ENCODE measurements at places on chromosomes 3 and 15.

GRCh38 chr3:183868796-183869195 lies 15.9 kb downstream of the PARL start:
- DNase-seq = no peak

DNA sequence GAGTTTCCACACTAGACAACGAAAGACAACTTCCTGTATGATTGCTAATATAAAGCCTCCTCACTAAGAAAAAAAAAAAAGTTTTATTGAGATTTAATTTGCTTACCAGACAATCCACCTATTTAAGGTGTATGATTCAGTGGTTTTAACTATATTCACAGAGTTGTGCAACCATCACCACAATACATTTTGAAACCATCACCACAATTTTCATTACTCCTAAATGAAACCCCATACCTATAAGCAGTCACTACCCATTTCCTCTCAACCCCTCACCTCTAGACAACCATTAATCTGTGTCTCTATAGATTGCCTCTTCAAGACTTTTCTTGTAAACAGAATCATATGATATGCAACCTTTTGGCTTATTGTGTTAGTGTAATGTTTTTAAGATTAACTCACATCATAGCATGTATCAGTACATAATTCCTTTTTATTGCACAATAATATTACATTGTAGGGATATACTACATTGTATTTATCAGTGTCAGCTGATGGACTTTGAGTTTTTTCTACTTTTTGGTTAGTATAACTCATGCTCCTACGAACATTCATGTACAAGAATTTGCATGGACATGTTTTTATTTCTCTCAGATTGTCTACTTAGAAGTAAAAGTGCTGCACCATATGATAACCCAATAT lies 339.7 kb downstream of the NLGN1 start:
- DNase-seq = no peak

DNA sequence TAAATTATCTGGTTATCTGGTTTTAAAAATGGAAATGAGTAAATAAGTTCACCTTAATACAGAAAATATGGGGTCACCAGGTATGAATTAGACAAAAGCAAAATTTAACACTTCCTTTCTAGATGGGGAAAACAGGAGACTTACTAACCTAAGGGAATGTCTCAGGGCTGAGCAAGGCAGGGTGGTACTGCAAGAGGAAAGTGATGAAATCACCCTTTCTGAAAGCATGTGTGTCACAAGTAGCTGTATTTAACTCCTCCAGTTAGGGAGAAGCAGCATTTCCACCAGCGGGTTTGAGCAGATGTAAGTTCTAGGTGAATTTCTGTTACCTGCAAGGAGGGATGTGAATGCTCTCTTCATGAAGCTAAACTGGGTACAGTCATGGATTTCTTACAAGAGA lies 629.1 kb downstream of the MECOM start:
- no peak for DNase-seq

DNA sequence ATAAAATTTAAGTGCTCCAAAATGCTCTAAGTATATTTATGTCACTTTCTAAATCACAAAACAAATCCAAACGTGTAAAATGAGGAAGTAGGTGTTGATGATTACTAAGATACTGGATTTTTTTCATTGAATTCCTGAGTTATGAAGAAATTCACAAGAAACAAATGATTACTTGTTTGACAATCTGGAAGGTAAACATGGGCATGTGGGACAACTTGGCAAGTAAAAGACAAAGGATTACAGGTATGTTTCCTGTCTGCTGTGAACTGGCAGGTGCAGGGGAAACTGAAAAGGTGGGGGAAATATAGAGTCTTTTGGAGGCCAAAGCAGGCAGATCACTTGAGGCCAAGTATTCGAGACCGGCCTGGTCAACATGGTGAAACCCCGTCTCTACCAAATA lies 252.7 kb upstream of the AZI2 start:
- DNase-seq = no peak

- DNase-seq = no peak
These were observed 42.0 kb downstream of the SRP14 start for GRCh38 chr15:39997031-39997430.

DNA sequence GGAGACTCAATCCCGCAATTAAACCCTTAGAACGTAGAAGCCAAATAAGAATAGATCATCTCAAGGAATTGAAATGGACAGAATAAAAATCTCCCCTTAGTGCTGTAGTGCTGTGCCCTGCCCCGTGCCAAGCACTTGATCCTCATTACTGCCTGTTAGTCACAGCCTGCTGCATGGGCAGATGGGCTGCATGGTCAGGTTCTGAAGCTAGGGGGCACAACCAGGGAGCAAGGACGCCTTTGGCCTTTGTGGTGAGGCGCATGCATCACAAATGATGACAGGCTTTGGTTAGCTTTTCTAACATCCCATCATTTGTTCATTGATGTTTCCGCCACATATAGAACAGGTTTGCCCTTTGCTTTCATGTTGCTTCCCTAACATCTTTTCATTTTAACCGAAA lies 336.3 kb upstream of the ADAMTS9 start:
- DNase-seq = no peak

DNA sequence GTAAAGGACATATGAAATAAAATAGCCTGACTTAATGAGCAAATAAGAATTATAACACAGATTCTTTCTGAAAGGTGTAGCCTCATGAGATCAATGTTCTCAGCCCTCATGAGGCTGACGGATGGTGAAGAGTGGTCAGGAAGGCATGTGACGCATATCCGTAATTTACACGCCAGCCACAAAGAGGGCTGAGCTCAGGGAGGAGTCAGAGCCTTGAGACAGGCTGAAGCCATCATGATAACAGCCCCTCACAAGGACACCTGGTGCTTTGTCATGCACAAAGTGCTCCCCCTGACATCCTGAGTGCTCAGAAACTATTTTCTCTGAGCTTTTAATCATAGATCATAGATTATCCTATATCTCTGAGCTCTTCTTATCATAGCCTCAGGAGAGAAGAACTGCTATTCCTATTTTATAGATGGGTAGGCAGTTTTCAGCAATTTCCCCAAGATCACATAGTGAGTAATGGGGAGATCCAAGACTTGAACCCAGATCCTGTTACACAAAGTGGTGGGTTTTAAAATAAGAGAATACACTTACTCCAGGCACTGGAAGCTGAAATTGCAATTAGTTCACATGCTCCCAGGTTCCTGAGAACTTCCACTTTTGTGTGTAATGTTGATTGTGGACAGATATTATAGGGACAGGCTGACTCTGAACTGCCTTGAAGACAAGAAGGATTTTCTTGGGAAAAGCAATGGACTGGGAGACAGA lies 267.1 kb downstream of the RPLP1 start:
- peak; percentile 67 for DNase-seq

DNA sequence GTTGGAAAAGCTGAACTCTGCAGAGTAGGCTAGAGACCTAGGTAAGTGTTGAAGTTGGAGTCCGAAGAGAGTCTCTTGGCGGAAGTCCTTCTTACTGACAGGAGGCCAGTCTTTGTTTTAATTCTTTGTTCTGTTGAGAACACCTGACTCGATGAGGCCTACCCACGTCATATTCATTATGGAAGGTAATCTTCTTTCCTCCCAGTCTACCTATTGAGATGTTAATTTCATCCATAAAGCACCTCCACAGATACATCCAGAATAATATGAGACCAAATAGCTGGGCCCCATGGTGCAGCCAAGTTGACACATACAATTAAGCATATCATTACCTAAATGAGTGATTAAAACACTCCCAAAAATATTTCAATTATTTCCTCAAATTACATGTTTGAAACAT lies 515.5 kb downstream of the CADM2 start:
- DNase-seq = no peak

- DNase-seq = no peak
These were observed 120.7 kb upstream of the MRPL3 start for GRCh38 chr3:131623431-131623830.

GRCh38 chr3:115402651-115403050 lies 220.7 kb upstream of the GAP43 start:
- DNase-seq = no peak

DNA sequence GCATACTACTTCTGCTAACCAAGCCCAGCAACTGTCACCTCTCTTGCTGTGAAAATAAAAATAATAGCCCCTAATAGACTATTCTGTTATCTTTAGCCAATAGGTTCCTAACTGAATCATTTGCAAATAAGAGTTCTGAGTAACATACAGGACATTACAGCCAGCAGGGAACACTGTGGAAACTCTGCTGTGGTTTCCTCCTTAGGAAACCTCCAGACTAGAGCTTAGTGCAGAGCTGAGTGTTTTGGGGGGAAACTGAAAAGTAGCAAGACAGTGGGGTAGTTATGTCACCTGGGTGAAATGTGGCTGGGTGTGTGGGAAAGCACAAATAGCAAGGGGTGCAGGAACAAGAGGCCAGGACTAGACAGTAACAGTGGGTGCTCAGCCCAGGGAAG lies 32.4 kb downstream of the DZIP1L start:
- no peak for DNase-seq

DNA sequence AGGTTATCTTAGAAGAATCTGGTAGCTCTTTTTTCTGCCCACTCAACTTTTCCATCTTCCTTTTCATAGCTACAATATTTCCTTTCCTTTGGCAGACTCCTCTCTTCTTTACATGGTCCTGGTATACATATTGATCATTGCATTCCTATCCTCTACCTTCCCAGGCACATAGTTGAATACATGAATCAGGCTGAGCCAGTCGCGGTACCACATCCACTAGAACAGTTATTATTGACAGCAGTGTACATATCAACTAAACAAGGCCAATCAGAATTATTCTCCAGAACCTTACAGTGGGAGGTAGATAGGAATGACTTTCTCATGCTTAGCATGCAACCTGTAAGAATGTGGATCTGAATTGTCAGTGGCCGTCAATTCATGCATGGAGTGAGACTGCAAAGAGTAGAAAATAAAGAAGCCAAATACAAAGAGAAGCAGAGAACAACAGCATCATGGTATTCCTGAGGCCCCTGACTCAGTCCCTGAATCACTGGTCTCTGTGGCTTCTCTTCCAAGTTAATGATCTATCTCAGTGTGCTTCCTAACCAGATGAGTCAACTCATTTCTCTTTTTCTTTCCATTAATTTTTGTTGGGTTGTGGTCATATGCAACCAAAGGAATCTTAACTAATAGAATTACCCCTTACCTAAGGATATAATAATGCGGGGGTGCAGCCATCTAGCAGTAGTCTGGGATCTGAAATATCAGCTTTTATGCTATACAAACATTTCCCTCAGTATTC lies 60.9 kb upstream of the DCBLD2 start:
- no peak for DNase-seq

Data from stimulated activated naive CD8-positive, alpha-beta T cell treated with anti-CD3 and anti-CD28 coated beads, Interleukin-15, Interleukin-2, amounts not matched to agents 100 U/mL and 50 U/mL, for 24 hours (primary cell).